ENCODE measurements at places on chromosomes 4 and X.

GRCh38 chr4:4994312-4995097 is 24.8 kb downstream of the CYTL1 start:
- DNase-seq = no peak

DNA sequence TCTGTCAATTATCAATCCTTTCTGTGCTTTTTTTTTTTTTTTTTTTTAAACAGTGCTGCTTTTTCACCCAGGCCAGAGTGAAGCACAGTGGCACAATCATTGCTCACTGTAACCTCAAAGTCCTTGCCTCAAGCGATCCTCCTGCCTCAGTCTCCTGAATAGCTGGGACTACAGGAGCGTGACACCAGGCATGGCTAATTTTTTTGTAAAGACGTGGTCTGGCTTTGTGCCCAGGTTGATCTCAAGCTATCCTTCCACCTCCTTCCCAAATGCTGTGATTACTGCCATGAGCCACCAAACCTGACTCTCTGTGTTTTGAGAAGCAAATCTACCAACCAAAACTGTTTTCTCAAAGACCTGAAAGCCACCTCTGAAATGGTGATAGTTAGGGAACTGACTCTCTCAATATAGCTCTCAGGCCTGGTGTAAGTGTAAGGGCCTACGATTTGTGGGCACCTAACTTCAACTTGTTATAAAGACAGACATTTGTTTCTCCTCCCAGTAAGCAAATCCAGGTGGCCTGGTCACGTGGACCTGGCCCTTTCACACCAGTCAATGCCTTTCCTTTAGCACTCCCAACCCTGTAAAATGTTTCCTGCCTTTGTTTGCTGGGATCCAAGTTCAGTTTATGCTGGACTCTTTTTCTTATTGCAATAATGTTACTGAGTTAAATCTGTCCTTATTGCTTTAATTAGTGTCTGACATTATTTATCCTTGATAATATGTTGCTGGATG is 2015.9 kb downstream of the PCDH7 start:
- no peak for DNase-seq

DNA sequence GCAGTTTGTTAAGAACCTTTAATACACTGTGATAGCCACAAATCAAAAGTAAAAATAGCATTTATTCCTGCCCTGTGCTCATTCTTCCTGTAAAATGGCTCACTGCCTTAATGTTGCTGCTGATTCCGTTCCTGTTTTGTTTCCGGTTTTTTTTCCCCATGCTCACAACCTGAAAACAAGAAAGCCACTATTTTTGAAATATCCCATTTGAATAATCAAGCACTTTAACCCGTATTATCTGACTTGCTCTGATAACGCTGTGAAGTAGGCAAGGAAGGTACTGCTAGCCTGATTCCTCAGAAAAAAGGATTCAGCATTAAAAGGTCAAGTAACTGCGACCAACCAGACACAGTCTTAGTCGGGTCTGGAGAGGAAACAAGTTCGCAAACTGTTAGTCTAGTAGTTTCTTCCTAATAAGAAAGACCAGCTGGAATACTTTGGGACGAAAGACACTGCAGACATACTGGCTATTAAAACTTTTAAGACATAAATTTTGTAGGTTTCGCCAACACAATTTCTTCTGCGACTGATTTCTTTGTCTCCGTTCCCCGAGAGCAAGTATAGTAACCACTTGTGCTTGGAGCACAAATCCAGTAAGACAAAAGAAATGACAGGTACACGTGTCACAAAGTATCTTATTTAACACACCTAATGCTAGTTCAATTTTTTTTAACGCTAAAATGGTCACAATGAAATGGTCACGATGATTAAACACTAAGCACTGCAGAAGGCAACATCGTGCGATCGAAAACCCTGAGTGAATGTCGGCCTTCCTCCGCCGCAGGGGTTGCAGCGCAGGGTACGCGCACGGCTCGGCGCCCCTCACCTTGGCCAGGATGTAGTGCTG is 802 bp downstream of the COX18 start:
- peak; percentile 70 for DNase-seq

DNA sequence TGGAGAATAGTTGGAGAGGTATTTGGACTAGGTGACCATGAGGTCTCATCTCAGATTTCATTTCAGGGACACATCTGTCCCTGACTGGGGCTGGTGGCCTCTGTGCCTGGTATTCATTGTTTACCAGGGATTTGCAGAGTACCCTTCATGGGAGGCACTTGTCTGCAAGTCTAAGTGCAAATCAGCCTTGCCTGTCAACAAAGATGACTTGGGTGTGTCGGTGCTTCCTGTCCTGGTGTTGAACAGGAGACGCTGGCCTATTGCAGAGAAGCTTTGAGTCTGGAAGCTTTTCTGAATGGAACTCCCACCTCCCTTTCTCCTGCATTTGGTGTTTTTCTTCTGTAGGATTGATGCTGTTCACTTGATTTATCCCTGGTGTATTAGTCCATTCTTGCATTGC is 104.1 kb downstream of the TNIP2 start:
- no peak for DNase-seq

DNA sequence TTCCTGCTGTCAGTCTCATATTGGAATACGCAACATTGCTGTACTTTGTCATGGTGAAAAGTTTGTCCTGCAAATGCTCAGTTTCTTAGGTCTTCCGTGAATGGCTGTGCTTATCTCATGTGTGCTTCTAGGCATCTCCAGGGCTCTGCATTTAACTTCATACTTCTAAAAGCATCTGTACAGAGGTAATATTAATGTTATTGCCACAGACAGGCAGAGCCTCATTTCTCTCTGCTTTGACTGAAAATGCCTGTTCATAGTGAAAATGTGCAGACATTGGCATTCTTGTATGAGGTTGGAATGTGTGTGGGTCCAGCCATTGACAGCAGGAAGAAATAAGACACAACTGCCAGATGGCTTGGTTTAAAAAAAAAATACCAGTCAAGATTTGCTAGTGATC is 140.1 kb upstream of the TTC29 start:
- DNase-seq = no peak

- no peak for DNase-seq
Measured at GRCh38 chrX:109952985-109953905, 49.7 kb upstream of the TMEM164 start.

DNA sequence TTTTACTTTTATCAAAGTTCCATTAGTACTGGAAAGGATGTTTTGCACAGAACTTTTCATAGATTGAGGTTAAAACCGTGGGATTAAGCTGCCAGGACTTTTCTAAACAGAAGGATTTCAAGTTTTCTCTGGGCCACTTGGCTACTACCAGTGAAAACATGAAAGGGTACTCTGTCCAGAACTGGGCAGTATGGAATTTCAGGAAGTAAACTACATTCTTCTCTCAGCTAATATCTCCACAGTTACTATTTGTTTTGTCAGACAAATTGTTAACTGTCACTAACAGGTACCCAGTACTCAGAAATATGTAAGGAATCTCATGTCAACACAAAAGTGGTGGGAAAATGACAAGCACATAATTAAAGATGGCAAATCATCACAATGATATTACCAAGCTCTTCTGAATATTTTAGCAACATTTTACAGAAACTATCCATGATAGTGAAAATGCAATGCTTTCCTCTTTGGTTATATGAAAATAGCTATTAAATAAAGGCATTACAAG is 454.4 kb downstream of the C4orf33 start:
- DNase-seq = no peak

GRCh38 chr4:1379801-1380331 is 26.4 kb downstream of the NKX1-1 start:
- DNase-seq = no peak

DNA sequence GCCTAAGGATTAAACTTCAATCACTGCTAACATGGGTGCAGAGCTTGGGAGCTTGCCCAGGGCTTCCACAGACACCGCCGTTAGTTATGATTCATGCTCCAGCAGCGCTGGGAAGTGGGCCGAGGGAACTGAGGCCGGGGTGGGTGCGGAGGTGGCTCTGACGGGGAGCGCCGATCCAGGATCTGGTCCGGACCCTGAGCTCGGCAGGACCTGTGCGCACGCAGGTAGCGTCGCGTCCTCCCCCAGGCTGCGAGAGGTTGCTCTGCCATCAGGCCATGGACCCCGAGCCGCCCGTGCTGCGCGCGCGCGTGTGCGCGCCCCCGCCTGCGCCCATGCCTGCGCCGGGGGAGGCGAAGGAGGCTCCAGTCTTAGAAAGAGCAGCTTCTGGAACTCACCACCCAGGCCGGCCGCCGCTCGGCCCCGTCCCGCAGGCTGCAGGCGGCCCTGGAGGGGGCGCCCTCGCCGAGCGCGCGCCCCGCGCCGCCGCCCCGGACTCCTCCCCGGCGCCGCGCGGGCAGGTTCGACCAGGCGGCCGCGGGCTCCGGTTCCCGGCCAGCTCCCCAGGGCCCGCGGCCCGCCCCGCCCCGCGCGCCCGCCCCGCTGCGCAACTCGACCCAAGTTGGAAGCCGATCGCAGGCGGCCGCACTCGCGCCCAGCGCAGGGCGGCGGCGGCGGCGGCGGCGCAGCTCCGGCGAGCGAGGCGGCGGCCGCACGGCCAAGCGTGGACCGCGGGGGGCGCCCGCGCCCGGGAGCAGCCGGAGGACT is 732 bp upstream of the ADRA2C start:
- peak; percentile 14 for DNase-seq

- no peak for DNase-seq
Measured at GRCh38 chrX:41580423-41581064, 108.2 kb upstream of the GPR34 start.

DNA sequence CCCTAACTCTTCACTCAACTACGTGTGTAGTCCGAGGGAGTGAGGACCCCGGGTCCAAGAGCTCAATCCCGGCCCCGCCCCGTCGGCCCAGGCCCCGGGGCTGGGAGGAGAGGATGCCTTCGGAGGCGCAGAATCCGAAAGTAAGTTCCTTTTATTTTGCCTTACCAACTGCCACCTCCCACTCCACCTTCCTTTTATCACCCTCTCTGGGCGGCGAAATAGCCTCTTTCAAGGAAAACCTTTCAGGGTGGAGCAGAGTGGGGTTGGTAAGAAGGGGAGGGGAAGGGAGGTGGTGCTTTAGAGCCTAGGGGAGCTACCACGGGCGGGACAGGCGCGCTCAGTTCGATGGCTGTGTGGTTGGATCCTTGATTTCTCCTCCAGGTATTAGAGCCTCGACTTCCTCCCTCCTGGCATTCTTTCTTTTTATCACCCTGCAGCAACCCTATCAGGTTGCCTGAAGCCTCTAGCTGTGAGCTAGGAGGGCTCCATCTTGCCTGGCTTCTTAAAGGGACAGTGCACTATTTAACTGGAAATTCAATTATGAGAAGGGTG is 191.2 kb downstream of the RRAGB start:
- DNase-seq = peak; percentile 0

DNA sequence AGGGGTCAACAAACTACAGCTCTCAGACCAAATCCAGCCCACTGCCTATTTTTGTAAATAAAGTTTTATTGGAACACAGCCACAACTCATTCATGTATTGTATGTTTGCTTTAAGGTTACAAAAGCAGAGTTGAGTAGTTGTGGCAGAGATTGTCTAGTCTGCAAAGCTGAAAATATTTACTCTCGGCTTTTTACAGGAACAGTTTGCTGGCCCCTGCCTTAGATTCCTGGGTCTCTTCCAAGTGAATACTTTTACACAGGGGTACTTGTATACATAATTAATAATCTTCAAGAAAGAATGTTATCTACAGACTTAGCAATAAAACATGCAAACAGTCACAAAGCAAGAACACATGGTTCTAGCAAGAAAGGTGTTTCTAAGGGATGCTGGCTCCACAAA is 154.2 kb downstream of the AMELX start:
- DNase-seq = no peak

- DNase-seq = no peak
Measured at GRCh38 chr4:129532573-129532972, 436.6 kb downstream of the C4orf33 start.

- peak; percentile 94 for DNase-seq
Measured at GRCh38 chr4:52712251-52713130, 38.7 kb downstream of the ERVMER34-1 start.

GRCh38 chr4:78566834-78567499 is 15.4 kb downstream of the ANXA3 start:
- DNase-seq = no peak

GRCh38 chr4:54539500-54540029 is 118.2 kb upstream of the KIT start:
- peak; percentile 42 for DNase-seq

- DNase-seq = no peak
Measured at GRCh38 chr4:146310319-146311021, 96.1 kb downstream of the REELD1 start.

GRCh38 chr4:166078383-166078782 is 205.3 kb downstream of the TLL1 start:
- no peak for DNase-seq

DNA sequence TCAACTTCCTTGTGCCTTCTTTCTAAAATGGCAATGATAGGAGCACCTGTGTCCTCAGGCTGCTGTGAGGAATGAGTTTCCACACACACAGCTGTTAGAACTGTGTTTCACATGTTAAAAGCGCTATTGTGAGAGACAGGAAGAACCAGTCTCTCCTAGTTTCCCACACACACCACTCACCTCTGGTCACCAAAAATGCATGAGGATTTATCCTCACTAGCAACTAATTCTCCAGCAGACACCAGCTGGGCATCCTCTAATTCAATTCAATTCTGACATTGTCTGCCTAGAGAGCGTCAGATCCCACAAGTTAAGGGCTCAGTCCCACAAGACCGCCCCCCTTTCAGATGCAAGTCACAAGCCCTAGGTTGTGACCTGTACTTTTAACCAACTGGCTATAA is 29.0 kb upstream of the SLC2A9 start:
- DNase-seq = no peak

GRCh38 chr4:108141213-108141950 is 27.4 kb downstream of the LEF1 start:
- no peak for DNase-seq

GRCh38 chrX:25869761-25870160 is 268.4 kb upstream of the MAGEB18 start:
- peak; percentile 19 for DNase-seq

GRCh38 chr4:136829280-136829679 is 703.0 kb downstream of the PCDH18 start:
- DNase-seq = no peak

DNA sequence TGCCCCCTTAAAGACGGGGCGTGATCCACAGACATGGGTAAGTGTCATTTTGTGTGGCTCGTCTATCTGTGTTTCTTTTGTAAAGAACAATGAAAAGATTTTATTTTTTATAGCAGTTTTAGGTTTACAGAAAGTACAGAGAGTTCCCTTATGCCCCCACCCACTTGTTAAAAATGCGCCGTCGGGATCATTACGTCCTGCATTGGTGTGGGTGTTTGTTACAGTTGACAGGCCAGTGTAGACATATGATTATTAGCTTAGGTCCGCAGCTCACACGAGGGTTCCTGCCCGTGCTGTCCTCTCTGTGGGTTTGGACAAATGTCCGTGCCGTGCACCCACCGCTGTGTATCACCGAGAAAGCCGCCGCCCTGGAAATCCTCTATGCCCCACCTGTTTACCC is 50.5 kb downstream of the RGS12 start:
- DNase-seq = no peak

- DNase-seq = no peak
Measured at GRCh38 chr4:98209111-98209510, 52.1 kb upstream of the RAP1GDS1 start.

GRCh38 chr4:153156721-153157120 is 47.5 kb upstream of the TRIM2 start:
- DNase-seq = no peak

GRCh38 chr4:108372681-108373080 is 203.9 kb upstream of the LEF1 start:
- DNase-seq = no peak

Measured in kidney capillary endothelial cell (primary cell).